ENCODE measurements at places on chromosomes 11 and 22.

DNA sequence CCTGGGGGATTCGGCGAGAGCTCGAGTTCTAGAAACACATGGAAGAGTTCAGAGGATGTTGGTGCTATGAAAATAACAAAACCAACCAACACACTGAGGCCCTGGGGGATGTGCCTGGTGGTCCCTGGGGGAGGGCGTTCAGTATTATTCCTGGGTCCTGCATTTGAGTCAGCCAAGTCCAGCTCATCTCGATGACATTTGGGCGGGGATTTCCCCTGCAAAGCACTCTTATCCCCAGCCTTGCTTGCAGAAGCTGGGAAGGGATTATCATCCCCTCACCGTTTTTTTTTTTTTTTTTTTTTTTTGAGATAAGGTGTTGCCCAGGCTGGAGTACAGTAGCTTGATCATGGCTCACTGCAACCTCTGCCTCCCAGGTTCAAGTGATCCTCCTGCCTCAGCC is 2.1 kb upstream of the SMIM38 start:
- DNase-seq = no peak

DNA sequence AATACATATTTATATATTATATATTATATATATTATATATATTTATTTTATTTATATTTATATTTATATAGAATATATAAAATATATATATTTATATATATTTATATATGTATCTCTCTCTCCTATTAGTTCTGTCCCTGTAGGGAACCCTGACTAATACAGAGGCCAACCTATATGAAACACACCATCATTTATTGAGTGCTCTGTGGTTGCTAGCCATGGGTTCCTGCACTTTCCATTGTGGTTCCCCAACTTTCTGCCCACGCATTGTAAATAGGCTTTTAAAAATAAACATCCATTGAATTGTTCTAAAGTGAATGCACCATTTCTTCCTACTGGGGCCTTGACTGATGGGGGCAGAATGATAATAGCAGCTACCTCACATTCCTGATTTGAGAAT is 93.8 kb upstream of the SESN3 start:
- DNase-seq = no peak

DNA sequence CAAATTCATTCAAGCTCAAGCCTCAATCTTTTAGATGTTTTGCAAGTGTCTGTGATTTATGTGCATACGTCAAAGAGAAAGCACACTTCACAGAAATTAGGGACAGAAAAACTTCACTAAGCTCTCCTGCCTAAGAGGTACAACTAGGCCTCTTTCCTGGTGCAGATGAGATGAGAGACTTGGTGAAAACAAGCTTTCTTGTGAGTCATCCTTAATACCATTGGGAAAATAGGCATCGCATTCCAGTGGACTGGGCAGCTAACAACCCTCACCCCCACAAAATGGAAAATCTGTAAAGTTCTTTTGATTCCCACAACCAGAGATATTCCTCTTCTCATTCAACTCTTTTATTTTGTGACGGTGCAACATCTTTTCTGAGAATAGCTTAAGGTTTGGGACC is 1110.4 kb upstream of the CCDC90B start:
- DNase-seq = no peak

DNA sequence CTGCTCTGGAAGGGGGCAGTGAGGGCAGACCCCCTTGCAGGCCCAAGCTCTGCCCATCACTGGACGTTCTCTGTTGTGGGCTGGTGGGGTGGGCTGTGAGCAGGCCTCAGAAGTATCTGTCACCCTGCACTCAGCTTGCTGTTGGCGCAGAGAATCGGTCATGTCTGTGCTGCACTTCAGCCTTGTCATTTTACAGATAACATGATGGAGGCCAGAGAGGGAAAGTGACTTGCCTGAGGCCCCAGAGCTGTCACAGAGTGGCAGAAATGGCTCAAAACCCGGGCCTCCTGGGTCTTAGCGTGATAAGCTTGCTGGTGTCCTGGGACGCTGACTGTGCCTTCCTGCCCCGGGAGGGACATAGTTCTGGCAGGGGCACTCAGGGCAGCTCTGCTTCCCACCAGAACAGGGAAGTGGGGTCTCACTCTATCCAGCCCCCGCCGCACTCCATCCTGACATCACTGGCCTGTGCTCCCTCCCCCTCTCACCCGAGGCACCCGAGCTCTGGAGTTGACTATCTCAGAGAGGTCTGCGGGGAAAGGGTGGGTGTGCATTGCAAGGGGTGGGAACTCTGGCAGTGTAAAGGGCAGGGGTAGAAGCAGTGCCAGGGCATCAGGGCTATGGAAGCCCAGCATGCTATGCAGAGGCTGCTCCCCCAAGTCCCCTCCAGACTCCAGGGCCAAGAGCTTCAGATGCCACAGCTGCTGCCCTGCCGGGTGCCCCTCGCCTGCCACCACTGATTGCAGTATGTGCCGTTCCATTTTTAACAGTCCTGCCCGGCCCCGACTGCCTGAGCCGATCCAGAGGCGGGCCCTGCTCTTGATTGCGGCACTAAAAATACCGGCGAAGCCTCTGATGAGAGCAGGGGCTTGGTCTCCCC is 50.4 kb upstream of the NECTIN1 start:
- no peak for DNase-seq

GRCh38 chr22:32628628-32629572 is 154.3 kb downstream of the FBXO7 start:
- no peak for DNase-seq

GRCh38 chr11:39327302-39327701 is 2132.2 kb downstream of the LRRC4C start:
- no peak for DNase-seq

DNA sequence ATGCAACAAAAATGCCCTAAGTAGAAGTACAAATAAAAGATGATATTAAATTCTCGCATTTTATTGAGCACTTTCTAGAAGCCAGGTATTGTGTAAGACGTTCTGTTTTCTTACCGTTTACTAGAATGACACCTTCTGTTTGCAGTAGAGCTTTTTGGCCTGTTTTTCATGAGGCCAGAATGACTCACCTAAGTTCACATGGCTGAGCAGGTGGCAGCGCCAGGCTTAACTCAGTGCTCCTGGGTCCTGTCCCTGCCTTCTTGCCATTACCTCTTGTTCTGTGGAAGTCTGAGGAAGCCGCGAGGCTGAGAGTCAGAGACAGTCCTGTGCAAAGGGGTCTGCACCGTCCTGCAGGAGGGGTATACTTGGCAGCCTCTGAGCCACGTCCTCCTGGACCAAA is 113.8 kb downstream of the ATXN10 start:
- DNase-seq = no peak

- DNase-seq = no peak
These were observed 156.2 kb downstream of the NAV2 start for GRCh38 chr11:19868871-19869270.

GRCh38 chr11:77470504-77470903 is 3.4 kb downstream of the PAK1 start:
- no peak for DNase-seq

DNA sequence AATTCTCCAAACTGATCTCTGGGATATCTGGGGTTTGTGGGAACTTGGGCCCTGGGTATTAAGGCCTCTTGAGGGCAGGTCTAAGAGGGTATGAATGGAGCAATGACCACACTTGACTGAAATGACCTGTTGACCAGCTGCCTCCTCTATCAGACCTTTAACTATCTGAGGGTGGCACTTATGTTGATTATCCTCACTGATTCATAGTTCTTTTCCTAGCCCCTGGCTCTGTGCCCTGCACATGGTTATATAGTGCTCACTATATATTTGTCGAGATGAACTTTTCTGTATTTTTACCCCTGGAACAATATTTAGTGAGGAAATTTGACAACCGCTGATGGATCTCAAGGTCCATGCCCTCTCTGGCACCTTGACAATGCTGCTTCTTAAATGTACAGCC is 305.5 kb upstream of the PLET1 start:
- DNase-seq = no peak

DNA sequence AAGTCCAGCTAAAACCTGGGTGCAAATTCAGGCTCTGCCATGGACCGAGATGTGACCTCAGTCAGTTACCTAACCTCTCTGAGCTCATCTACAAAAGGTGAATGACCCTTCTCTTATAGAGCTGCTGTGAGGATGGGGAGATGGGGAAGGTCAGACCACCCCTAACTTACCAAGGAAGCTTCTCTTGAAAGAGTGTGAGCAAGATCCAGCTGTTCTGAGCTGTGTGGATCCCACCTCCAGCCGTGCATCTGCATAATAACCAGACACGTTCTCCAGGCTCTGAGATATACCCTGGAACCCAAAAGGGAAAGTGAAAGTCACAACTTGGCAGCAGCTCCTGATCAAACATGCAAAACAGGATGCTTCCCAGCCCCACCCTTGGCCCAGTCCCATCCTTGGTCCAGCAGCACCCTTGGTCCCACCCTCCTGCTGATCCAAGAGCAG is at the start of gene APOL3:
TSS of gene APOL3 (minus strand) at position 257 of the 444 bp plus-strand sequence. CDS start 11,700 bp downstream, outside the sequence.
- DNase-seq = peak; percentile 15

DNA sequence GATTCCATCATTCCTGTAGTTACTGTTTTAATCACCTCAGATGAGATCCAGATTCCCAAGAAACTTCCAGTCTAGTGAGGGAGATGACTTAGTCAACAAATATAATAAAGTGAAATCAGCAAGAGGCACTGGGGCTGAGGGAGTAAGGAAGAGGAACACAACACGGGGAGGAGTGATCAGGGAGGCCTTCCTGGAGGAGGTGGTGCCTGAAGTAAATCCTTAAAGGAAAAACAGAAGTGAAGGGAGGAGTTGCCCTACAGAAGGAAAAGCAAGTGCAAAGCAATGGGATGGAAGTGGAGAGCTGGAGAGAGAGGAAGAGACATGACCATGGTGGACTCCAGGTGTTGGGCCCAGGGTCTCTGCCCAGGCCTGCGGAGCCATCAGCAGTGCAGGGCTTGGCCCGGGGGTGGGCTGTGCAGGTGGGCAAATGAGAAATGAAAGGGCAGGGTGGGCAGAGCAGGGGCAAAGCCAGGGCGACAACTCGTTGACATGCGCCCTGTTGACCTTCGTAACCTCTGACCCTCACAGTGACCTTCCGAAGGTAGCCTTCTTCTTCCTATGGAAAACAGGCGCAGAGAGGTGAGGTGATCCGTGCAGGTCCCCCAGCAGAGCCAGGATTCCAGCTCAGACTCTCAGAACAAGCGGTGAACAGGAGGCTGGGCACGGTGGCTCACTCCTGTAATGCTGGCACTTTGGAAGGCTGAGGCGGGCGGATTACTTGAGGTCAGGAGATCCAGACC is 12.1 kb upstream of the PPARA start:
- DNase-seq = no peak

DNA sequence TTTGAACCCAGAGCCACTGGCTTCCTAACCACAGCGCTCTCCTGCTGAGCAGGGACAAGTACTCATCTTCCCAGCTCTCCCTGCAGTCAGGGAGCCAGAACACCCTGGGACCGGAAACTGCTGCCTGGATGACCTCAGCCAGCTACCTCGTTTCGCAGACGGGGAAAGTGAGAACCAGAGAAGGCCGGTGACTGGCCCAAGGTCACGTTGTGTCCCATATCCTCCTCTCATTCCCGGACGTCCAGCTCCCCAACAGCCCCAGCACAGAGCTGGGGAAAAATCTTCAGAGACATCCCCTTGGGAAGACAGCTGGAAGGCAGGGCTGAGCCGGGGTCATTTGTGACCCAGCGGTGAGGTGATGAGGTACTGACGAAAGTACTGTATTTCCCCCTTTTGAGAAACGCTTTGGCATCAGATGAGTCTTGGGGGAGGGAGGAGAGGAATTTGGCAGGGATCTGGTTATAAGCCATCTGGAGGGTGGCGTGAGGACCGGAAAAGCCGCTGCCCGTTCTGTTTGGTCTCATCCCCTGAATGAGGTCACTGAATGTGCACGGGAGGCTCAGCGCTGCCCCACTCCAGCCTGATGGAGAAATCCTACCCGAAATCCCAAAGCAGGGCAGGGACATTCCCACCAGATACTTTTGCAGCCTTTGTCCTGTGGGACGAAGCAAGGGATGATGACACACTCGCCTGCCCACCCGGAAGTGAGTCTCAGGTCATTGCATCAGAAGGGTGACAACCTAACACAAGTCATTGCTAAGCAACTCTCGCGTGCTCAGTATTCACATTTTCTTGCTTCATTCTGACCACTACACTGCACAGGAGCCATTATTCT is 41.1 kb downstream of the LIF start:
- peak; percentile 52 for DNase-seq

DNA sequence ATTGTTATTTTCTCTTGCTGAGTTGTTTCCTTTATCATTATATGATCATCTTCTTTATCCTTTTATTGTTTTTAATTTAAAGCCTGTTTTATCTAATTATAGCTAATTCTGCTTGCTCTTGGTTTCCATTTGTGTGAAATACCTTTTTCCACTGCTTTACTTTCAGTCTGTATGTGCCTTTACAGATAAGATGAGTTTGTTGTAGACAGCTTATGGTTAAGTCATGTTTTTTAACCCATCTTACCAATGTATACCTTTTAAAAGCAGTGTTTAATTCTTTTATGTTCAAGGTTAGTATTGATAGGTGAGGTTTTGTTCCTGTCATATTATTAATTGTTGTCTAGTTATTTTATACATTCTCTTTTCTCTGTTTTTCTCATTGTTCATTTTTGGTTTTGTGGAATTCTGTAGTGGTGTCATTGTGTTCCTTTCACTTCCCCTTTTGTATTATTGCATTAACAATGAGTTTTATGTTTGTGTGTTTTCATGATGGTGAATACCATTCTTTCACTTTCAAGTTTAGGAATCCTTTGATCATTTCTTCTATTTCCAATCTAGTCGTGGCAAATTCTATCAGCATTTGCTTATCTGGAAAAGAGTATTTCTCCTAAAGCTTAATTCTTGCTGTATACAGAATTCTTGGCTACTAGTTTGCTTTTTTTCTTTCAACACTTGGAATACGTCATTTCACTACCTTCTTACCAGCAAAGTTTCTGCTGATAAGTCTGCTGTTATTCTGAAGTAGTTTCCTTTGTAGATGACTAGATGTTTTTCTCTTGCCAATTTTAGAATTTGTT is 21.8 kb downstream of the OR5AN1 start:
- no peak for DNase-seq

DNA sequence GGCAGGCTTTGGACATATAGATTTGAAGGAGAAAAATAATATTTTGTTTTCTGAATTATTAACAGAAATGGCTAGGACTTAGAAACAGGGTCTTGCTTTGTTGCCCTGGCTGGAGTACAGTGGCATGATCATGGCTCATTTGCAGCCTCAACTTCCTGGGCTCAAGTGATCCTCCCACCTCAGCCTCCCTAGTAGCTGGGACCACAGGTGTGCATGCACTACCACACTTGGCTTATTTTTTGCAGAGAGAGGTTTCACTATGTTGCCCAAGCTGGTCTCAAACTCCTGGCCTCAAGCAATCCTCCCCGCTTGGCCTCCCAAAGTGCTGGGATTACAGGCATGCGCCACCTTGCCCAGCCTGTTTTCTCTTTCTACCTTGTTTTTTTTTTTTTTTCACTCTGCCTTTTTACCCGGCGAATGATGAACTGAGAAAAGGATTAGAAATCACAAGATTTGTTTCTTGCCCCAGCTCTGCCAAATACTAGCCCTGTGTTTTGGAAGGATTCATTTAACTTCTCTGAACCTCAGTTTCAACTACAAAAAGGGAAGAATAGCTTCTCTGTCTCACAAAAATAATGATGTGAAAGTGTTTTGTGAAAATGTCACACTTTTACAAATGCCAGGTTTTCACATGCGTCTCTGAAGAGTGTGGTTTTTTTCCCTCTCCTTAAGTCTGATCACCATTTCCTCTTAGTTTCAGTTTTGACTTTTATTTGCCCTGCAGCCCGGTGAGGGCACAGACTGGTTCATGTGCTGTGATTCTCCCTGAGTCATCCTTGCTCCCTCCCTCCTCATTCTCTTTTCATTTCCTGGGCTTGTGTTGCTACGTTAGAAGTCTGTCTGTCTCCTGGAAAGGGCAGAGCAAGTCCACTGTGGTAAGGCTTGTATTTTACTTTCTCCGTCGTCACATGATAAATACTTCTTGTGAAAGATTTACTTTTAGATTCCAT is 67.7 kb downstream of the BCL2L13 start:
- DNase-seq = peak; percentile 49

GRCh38 chr22:49996119-49996517 is 16.4 kb downstream of the IL17REL start:
- DNase-seq = no peak

- DNase-seq = no peak
These were observed 14.6 kb downstream of the NF2 start for GRCh38 chr22:29617922-29618629.
